NCI-H526 treated with DMSO at 0.1 percent for 48 hours (cell line): ENCODE measurements at places on chromosomes 2 and 18.

GRCh38 chr2:199329031-199329430 is 128.7 kb downstream of the SATB2 start:
- DNase-seq = no peak

- DNase-seq = no peak
These were observed 264.8 kb upstream of the HNRNPA3 start for GRCh38 chr2:176947754-176948153.

DNA sequence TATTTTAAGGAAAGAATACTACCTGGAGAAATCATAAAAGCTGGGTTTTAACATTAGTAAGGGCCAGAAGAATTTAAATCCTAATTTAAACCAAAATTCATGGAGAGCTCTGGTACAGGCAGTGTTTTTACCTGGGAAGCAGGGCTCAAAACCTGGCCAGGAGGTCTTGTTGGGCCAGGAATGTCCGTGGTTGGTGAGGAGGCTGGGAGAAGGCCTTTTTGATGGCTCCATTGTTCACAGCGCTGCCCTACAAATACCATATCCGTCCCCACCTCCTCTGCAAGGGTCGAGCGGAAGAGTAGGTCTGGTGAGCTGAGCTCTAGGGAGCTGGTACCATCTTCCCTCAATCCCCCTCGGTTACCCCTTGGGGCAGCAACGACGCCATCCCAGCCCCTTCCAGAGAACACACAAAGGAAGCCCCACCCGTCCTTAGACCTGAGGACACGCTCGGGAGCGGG is 10.9 kb upstream of the HOXD1 start:
- DNase-seq = no peak

GRCh38 chr2:23464156-23464555 is 79.2 kb downstream of the KLHL29 start:
- DNase-seq = no peak

DNA sequence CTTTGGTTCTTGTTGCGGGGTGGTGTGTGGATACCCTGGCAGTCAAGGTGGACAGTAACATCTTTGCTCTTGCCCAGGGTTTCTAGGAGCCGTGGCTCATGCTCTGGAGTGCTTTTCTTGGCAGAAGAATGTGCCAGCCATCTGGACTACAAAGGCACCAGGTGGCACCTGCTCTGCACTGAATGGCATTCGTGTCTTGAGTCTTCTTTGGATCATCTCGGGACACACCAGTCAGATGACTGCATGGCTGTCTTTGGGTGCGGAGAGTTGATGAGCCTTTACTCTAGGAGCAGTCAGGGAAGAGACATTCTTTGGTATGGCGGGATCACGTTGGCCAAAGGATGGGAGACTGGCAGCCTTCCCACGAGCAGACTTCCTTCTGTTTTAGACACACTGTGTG is 104.1 kb upstream of the SEC11C start:
- no peak for DNase-seq

DNA sequence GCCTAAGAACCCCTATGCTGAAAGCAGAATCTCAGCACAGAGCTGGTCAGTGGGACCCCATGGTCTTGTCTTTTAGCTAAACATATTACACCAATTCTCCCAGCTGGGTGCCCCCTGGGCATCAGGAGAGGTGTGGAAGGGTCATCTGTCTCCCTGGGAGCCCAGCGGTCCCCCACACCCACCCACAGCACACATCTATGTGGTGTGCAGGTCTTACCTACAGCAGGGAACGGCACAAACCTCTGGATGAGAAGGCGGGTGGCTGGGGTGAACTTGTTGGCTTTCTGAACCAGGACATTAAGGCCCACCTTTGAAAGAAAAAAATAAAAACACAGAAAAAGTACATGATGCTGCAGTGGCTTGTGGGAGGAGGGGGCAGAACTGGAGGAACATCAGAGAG is 70.7 kb downstream of the EMX1 start:
- no peak for DNase-seq

DNA sequence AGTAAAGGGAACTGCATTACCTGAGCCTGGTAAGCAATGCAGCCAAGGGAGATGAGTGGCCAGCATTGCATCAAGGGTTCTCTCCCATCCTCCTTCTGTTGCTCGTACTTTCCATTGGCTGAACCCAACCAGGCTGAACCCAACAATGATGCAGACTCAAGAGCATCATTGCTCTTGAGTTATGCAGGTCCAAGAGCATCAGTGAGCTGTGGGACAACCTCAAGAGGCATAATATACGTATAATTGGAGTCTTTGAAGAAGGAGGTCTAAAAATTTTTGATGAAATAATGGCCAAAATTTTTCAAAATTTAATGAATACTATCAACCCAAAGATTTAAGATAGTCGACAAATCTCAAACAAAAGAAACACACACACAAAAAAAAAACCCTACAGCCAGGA is 213.0 kb downstream of the RNF152 start:
- no peak for DNase-seq

DNA sequence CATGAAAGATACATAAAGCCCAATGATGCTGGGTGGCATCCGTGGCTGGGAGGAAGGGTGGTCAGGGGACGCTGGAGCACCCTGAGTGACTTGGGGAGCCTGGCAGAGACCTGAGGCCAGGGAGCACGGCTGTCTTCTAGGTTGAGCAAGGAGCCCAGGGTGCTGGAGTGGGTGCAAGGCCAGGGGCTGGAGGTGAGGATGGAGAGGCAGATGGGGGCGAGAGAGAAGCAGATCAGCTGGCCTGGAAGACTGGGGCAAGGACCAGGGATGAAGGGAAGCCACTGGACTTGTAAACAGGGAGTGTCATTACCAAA is 52.2 kb downstream of the FAM178B start:
- no peak for DNase-seq

- no peak for DNase-seq
These were observed 10.2 kb downstream of the IL1F10 start for GRCh38 chr2:113077921-113078320.

DNA sequence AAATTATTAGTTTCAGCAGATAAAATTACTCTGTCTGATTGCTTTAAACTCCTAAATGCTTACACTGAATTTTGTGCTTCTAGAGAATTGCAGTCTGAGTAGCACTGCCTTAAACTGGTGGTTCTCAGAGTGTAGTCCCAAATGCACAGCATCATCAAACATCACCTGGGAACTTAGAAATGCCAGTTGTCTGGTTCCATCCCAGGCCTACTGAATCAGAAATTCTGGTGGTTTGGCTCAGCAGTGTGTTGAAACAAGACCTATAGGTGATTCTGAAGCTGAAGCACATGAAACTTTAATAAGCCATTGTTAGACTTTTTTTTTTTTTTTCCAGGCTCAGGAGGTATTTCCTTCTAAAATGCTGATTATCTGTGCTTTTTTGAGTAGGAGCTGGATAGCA is 22.0 kb downstream of the EPC2 start:
- DNase-seq = no peak

GRCh38 chr18:3594760-3595368 is 144.9 kb downstream of the TGIF1 start:
- DNase-seq = no peak

DNA sequence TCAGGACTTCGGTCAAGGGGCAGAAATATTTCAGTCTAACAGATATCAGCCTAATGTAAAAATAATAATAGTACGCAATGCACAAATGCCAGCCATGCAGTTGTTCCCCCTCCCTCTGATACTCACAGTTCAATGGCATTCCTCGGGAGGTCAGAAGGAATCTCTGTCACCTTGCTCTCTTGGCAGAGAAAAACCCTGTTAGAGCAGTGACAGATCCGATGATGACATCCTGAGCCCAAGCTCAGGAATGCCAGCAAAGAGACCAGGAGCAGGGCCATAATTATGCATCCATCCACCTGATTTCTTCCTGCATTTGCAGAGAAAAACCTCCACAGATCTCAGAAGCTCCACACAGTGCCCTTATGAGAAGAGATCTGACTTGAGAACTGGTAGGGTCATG is at the start of gene FSHR:
Gene FSHR, minus strand, starts transcription at position 376 of the 400 bp plus-strand sequence. Its CDS starts 98 bp downstream, at position 278.
- no peak for DNase-seq

DNA sequence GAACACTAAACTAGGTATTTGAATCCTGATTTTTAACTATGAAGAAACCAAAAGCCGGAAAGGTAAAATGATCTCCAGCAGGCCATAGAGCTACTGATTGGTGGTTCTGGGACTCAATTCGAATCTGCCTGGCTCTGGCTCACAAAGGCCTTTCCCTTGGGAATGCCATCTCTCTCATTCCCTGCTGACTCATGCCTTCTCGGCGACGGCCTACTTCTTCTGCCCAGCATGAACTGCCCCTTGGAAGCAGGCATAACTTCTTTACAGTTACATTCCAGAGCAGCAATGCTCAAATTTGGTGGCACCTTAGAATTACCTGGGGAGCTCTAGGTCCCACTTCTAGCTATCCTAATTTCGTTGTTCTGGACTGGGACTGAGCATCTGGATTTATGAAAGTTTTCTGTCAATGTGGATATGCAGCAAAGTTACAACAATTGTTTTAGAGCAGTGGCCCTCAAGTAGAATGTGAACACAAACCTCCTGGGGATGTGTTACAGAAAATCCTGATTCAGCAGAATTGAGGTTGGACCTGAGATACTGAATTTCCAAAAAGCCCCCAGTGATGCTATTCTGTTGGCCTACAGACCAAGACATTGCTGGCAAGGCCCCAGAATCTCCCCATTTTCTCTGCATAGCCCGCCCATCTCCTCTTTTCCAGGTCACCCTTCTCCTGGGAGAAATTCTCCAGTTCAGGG is 261.1 kb downstream of the CNTNAP5 start:
- DNase-seq = no peak

DNA sequence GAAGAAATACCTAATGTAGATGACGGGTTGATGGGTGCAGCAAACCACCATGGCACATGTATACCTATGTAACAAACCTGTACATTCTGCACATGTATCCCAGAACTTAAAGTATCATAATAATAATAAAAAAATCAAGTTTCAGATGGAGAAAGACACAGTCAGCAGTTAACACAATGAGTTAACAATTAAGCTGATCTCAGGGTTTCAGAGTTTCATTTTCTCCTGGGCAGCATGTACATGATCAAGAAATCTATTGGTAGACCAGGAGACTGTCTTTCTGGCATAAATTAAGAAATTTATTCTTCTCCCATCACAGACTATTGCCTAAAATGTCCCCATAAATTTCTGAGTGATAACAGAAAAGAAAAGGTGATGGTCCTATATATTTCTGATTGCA is 155.3 kb downstream of the RAD51AP2 start:
- no peak for DNase-seq

GRCh38 chr18:36412778-36413177 is 115.3 kb downstream of the FHOD3 start:
- DNase-seq = no peak

DNA sequence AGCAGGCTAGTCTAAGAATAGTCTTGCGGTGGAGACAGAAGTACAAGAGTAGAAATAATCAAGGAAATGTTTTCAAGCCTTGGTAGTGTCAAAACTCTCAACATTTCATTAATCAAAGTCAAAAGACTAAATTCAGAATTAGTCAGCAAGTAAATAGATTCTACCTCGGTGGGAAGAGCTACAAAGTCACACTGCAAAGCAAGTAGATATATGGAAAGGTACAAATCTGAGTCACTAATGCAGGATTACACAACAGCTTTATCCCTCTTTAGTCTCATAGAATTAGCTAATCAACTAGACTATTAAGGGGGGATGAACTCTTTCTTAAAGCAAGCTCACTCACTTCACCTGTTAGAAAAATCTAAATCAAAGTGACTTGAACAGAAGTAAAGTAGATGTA is 568.7 kb upstream of the CNTNAP5 start:
- no peak for DNase-seq

DNA sequence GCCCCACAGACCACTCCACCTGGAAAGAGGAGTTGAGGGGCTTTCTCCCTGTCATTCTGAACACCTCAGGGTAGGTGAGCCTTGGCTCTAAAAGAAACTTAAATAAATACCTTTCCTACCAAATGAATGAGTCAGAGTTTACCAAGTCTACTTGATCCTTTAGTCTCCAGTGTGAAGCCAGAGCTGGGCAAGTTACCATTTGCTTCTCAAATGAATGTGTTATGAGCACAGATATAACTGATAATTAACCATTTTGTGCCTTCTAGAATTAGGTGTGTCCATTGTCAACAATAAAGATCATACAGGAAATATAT is 347.7 kb downstream of the KIAA1328 start:
- no peak for DNase-seq

GRCh38 chr2:197950724-197951123 is 146.3 kb downstream of the PLCL1 start:
- no peak for DNase-seq

DNA sequence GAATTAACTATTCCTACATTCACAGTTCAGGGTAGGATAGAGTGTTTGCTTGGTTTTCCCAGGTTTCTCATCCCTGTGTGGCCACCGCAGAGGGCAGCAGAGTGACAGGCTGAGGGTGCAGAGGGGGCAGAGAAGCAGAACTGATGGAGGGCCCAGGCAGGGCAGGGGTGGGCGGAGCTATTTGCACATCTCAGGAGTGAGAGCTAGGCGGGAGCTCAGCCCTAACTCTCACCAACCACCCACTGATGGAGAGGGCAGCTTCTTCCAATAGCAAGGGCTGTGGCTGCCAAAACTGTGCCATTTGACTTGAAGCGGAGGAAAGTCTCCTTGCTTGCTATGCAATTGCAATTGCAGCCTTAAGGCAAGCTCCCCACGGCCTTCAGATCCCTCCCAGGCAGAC is 12.0 kb upstream of the DARS1 start:
- DNase-seq = no peak
